ENCODE measurements at places on chromosomes 7 and 10.

GRCh38 chr10:132335189-132336063, 3.4 kb downstream of the LRRC27 start:
- DNase-seq, result no peak
- H3K27me3 ChIP-seq, result no peaks in the 10 kb centered on the region
- no peak overlapping the region for H3K4me3 ChIP-seq
- H3K4me1 ChIP-seq, result peaks cover 31% of the 10 kb centered on the region
- H3K27ac ChIP-seq, result no peak overlapping the region

- no peak overlapping the region for H3K4me3 ChIP-seq
- no peak overlapping the region for H3K27ac ChIP-seq
- no peaks in the 10 kb centered on the region for H3K27me3 ChIP-seq
- H3K4me1 ChIP-seq, result no peaks in the 10 kb centered on the region
- no peak for DNase-seq
- no peaks in the 10 kb centered on the region for H3K36me3 ChIP-seq
Measured at GRCh38 chr7:81929386-81929785, 159.5 kb upstream of the HGF start.

- H3K4me1 ChIP-seq, result no peaks in the 10 kb centered on the region
- no peak for DNase-seq
- H3K27me3 ChIP-seq, result no peaks in the 10 kb centered on the region
- no peak overlapping the region for H3K4me3 ChIP-seq
- no peak overlapping the region for H3K27ac ChIP-seq
- no peaks in the 10 kb centered on the region for H3K36me3 ChIP-seq
Measured at GRCh38 chr10:54159924-54160323, 641.1 kb downstream of the PCDH15 start.

DNA sequence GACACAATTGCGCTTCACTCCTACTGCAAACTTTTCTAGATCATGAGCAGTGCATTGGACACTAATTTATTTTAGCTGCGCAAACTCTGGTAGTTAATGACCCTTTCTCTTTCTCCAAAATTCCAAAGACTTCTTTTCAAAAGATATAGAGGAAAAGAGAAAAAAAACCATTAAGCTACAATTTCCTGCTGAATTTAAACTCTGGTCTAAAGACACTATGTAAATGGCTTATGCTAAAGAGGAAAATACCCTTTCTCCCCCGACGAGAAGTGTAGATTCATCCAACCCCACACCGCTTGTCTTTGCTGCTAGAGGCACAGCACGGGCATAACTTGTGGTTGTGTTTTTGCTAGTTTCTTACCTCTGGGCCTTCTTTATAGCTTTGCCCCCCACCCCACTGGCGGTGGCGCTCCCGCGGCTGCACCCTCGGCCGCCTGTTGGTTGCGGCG, 84.1 kb downstream of the SNX10 start:
- no peak overlapping the region for H3K4me3 ChIP-seq
- no peak for DNase-seq
- H3K27me3 ChIP-seq, result no peaks in the 10 kb centered on the region
- no peaks in the 10 kb centered on the region for H3K36me3 ChIP-seq

DNA sequence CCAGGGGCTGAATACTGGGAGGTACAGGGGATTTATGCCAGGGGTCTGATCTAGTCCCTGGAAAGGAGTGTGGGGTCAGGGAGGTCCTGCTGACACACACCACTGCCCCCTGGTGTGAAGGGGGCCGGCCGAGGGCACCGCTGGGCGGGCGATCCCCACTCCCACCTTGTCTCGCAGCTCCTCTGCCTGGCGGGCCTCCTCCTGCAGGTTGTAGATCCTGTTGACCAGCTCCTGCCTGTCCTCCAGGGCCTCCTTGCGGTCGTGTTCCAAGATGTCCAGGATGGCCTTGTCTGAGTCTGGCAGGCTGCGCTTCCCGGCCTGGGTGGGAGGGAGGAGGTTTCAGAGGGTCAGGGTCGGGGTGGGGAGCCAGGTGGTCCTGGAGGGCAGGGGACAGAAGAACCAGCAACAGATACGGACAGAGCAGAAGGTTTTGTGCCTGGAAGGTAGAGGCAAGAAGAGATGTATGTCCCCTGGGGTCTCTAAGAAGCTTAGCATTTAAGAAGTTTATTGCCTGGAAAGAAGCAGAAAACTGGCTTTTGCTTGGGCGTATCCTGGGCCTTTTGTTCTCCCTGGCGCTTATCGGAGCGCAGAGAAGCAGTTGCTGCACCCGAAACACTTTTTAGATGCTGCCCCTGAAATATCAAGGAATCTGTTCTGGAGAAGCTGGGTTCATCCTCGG, 94.5 kb upstream of the GNA12 start:
- no peak for DNase-seq
- H3K27ac ChIP-seq, result no peak overlapping the region
- H3K36me3 ChIP-seq, result peaks cover 96% of the 10 kb centered on the region
- H3K27me3 ChIP-seq, result no peaks in the 10 kb centered on the region

GRCh38 chr10:71829171-71829570, 21.9 kb downstream of the PSAP start:
- no peak overlapping the region for H3K4me3 ChIP-seq
- DNase-seq, result no peak
- no peaks in the 10 kb centered on the region for H3K27me3 ChIP-seq
- H3K4me1 ChIP-seq, result no peaks in the 10 kb centered on the region
- no peak overlapping the region for H3K27ac ChIP-seq

DNA sequence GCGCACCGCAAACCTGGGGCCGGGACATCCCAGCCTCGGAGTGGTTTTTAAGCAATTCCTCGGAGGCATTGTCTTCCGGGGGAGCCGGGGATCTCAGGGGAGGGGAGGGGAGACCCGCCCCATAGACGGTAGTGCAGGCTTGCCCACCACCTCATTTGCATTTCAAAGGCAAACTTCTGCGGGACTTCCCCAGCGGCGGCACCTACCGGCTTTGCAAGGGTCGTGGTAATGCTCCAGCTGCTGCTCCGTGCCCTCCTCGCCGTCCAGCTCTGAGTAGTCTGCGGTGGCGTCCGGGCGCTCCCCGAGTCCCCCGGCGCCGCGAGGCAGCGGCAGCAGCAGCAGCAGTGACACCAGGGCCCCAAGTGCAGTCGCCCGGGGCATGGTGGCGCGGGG, 425 bp downstream of the TLL2 start:
- no peak for DNase-seq
- no peaks in the 10 kb centered on the region for H3K4me1 ChIP-seq
- no peak overlapping the region for H3K27ac ChIP-seq
- H3K4me3 ChIP-seq, result peak overlapping the region; percentile 81

DNA sequence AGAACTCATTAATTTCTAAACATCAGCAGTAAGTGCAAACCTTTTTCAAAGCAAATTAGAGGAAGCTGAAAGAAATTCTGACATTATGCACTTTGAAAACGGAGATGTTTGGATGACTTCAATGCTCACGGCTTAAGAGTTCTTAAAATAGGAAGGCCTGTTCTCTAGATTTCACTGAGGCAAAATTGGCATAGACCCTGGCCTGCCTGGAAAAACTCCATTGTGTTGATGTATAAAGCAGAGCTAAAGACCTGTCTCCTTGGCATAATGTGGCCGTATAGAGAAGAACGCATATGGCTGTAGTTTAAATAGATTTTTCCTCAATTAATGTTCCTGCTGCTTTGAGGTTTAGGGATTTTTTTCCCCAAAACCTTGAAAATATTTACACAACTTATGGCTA, 24.5 kb upstream of the AGMO start:
- H3K36me3 ChIP-seq, result no peaks in the 10 kb centered on the region
- no peak for DNase-seq
- no peaks in the 10 kb centered on the region for H3K4me1 ChIP-seq
- H3K27me3 ChIP-seq, result no peaks in the 10 kb centered on the region

DNA sequence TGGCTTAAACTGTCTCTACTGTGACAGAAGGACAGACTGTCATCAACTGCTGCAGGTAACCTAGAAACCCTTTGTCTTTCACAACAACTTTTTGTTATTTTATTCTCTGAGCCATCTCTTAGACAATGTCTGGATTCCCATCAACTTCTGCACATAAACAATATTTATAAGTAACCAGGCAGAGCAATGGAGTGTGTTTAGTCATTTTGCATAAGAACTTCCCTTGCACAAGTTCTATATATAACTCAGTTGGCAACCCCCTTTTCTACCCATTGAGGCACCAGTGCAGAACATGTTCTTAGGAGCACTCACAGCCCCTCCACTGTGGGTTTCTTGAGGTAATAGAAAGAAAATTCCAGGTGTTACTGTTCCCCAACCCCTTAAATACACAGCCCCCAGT, 65.0 kb upstream of the IL6 start:
- H3K36me3 ChIP-seq, result no peaks in the 10 kb centered on the region
- H3K27ac ChIP-seq, result no peak overlapping the region
- no peak for DNase-seq
- H3K4me3 ChIP-seq, result no peak overlapping the region
- H3K27me3 ChIP-seq, result no peaks in the 10 kb centered on the region

DNA sequence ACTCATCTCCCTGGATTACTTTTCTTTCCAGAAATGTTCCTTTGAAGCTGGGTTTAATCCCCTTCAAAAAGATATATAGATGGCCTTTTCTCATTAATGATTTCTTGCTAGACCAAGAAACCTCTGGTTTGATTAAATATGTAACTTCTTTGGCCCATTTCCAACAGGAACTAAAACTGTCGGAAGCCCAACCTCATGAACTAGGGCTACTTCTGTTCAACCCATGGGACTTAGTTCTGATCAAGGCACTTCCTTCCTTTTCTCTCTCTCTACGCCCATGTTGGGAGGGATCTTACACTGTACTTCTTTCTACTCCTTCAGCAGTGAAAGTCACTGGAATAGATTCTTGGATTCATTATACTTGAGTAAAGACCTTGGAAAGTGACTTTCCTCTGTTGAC, 83.6 kb downstream of the TMEM106B start:
- no peak overlapping the region for H3K4me3 ChIP-seq
- no peaks in the 10 kb centered on the region for H3K4me1 ChIP-seq
- no peak for DNase-seq
- H3K27ac ChIP-seq, result no peak overlapping the region
- no peaks in the 10 kb centered on the region for H3K27me3 ChIP-seq

GRCh38 chr7:29485339-29486190, 78.1 kb upstream of the PRR15 start:
- no peaks in the 10 kb centered on the region for H3K36me3 ChIP-seq
- H3K27me3 ChIP-seq, result peaks cover 4% of the 10 kb centered on the region
- H3K27ac ChIP-seq, result no peak overlapping the region
- H3K4me1 ChIP-seq, result no peaks in the 10 kb centered on the region
- H3K4me3 ChIP-seq, result no peak overlapping the region

- H3K36me3 ChIP-seq, result peaks cover 34% of the 10 kb centered on the region
- H3K27ac ChIP-seq, result no peak overlapping the region
- no peaks in the 10 kb centered on the region for H3K4me1 ChIP-seq
- H3K27me3 ChIP-seq, result no peaks in the 10 kb centered on the region
- H3K4me3 ChIP-seq, result no peak overlapping the region
- no peak for DNase-seq
Measured at GRCh38 chr10:28125701-28126100, 126.8 kb upstream of the ODAD2 start.

DNA sequence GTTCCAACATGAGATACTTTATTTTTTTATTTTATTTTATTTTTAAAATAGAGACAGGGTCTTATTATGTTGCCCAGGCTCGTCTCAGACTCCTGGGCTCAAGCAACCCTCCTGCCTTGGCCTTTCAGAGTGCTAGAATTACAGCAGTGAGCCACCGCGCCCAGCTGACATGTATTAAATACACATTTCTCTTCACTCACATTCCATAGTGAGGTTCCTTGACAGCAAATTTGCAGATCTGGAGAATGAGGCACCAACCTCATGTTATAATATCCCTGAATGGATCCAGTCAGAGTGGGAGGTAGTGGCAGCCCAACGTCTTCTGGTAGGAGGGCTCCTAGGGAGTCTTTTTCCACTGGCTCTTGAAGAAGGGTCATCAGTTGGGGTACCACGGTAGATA, 46.1 kb downstream of the OGDH start:
- no peak for DNase-seq
- no peaks in the 10 kb centered on the region for H3K27me3 ChIP-seq
- no peaks in the 10 kb centered on the region for H3K4me1 ChIP-seq
- H3K36me3 ChIP-seq, result peaks cover 56% of the 10 kb centered on the region
- no peak overlapping the region for H3K27ac ChIP-seq

GRCh38 chr10:79443338-79444198, 1.9 kb downstream of the ZCCHC24 start:
- no peaks in the 10 kb centered on the region for H3K36me3 ChIP-seq
- no peak for DNase-seq
- no peak overlapping the region for H3K27ac ChIP-seq
- peak overlapping the region; percentile 78 for H3K4me3 ChIP-seq
- peaks cover 4% of the 10 kb centered on the region for H3K27me3 ChIP-seq

DNA sequence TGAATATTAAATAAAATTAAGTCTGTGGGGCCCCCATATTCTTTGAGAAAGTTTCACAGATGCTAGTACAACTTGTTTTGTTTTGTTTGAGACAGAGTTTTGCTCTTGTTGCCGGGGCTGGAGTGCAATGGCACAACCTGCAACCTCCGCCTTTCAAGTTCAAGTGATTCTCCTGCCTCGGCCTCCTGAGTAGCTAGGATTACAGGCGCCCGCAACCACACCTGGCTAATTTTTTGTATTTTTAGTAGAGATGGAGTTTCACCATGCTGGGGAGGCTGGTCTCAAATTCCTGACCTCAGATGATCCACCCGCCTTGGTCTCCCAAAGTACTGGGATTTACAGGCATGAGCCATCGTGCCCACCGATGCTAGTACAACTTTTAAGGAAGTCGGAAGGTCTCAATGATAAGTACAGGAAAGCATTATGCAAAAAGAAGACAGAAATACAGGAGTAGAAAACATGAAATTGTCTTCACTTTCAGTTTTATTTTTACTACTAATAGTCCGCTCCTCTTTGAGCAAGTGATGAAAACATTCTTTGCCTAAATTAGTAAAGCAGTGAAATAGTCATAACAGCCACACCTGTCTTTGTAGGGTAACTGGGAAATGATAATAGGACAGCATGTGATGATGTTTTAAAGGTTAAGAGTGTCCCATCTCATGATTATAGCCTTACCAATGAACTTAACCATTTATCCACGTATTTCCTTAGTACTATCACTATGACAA, 147.5 kb downstream of the SEMA3D start:
- no peak for DNase-seq
- H3K36me3 ChIP-seq, result no peaks in the 10 kb centered on the region
- no peak overlapping the region for H3K4me3 ChIP-seq
- H3K27ac ChIP-seq, result no peak overlapping the region
- H3K27me3 ChIP-seq, result no peaks in the 10 kb centered on the region

GRCh38 chr10:129811208-129811607, 152.9 kb downstream of the EBF3 start:
- peaks cover 11% of the 10 kb centered on the region for H3K27me3 ChIP-seq
- no peaks in the 10 kb centered on the region for H3K4me1 ChIP-seq
- no peak overlapping the region for H3K27ac ChIP-seq
- no peaks in the 10 kb centered on the region for H3K36me3 ChIP-seq
- DNase-seq, result no peak
